Activated CD4-positive, alpha-beta T cell treated with anti-CD3 and anti-CD28 coated beads, Interleukin-2, amount 50 U/mL, for 24 hours (primary cell): ENCODE measurements at places on chromosomes 6 and 20.

DNA sequence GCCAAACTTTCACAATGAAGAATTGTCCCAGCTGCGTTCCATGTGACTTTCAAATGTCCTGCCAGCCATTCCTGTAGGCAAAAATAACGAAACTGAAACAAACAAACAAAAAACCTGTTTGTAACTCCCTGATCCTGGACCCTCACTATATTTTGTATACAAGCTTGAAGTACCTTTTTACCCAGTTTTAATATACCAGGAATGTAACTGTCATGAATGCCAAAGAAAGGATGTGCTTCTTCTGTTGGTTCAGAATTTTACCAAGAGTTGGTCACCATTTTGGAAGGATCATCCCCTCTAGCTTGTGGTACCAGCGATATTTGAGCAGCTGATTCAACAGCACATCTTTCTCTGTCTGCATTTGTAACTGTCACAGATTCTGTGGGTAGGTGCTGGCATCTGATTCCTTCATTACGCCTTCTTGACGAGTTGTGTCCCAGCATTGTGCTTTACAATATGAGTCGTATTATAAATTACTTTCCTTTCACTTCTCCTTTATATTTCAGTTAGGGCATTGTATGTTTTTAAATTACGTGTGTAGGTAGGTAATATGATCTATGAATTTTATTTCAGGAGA is 93.9 kb downstream of the DLGAP4 start:
- no peak for DNase-seq

GRCh38 chr6:130134582-130134981 is 88.2 kb downstream of the SAMD3 start:
- no peak for DNase-seq

DNA sequence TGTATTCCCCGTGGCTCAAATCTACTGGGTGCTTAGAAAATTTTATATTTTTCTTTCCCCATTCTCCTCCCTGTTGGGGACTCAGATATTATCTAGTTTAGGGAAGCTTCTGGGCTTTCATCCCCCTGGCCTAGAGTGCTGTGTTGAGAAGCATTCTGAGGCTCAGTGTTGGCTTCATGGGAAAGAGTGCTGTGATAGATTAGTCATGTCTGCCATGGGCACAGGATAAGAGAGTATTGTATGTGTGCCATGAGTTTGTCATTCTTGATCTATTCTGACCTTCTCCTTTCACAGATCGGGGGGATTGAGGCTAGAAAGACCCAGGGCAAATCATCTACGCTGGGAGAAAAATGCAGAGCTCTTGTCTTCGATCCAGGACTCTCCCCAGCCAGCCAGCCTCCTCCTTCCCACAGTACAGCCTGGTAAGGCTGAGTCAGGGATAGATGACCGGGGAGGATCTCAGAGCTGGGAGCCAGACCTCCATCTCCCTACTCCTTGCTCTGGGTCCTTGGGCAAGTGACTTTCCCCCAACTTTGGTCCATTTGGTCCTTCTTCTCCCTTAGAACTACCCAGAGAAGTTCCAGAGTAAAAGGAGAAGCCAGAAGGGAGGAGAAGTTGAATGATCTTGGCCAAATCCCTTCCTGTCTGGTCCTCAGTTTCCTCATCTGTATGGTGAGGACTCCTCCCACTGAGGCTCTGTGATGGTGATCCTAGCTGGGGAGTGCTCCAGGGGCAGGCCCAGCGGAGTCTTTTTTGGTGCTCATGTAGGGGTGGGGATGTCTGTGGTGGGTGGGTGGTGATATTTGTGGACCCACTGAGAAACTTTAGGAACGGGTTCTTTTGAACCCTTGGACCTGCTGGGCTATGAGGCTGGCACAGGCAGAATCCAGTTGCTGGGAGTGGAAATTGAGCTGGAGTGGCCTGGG is 5.0 kb downstream of the SRC start:
- DNase-seq, result no peak

DNA sequence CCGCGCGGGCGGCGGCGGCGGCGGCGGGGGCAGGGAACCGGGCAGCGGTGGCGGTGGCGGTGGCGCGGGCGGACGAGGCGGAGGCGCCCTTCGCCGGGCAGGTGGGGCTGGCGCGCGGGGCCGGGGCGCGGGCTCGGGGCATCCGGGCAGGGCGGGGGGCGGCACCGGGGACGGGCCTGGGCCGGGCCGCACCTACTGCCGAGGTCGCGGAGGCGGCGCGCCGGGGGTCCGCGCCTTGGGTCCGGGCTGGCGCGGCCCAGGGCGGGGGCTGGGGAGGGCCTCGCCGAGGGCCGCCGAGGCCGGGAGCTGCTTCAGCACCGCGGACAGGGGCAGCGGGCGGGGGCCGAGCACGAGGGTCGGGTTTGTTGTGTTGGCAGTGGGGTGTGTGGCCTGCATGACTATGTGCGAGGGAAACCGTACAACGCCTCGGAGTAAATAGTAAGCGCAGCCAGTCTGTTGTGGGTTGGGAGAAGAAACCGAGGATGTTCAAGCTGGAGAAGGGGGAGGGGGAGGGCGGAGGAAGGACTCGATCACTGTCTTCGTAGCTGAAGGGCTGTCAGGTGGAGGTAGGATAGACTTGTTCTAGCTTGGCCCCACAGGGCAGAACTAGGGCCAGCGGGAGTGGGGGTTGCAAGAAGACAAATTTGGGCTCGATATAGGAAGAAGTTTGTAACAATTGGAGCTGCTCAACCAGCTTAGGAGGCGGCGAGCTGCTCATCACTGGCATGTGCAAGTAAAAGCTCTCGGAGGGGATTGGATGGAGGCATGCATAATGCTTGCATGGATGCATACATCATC is 593 bp downstream of the MMP24 start:
- DNase-seq, result peak; percentile 18

- no peak for DNase-seq
Measured at GRCh38 chr6:44356487-44356886, 14.0 kb downstream of the SPATS1 start.

DNA sequence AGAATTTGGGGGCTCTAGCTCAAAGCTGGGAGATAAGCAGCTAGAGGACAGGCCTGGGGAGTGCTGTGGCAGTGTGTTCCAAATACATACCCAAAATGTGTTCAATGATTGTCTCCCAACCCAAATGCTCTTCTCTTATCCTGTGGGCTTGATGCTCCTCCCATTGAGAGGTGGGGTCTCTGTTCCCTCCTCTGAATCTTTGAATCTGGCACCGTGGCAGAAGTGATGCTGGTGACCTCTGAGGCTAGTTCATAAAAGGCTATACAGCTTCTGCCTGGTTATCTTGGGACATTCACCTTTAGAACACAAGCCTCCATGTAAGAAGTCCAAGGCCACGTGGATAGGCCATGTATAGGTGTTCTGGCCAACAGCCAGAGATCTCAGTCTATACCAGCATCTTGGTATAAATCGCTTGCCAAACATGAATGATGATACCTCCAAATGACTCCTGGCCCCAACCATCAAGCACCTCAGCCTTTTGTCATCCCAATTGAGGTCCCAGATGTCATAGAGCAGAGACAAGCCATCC is 15.9 kb upstream of the MYBL2 start:
- DNase-seq, result no peak

- DNase-seq, result no peak
Measured at GRCh38 chr6:43772681-43773049, 2.7 kb downstream of the VEGFA start.

DNA sequence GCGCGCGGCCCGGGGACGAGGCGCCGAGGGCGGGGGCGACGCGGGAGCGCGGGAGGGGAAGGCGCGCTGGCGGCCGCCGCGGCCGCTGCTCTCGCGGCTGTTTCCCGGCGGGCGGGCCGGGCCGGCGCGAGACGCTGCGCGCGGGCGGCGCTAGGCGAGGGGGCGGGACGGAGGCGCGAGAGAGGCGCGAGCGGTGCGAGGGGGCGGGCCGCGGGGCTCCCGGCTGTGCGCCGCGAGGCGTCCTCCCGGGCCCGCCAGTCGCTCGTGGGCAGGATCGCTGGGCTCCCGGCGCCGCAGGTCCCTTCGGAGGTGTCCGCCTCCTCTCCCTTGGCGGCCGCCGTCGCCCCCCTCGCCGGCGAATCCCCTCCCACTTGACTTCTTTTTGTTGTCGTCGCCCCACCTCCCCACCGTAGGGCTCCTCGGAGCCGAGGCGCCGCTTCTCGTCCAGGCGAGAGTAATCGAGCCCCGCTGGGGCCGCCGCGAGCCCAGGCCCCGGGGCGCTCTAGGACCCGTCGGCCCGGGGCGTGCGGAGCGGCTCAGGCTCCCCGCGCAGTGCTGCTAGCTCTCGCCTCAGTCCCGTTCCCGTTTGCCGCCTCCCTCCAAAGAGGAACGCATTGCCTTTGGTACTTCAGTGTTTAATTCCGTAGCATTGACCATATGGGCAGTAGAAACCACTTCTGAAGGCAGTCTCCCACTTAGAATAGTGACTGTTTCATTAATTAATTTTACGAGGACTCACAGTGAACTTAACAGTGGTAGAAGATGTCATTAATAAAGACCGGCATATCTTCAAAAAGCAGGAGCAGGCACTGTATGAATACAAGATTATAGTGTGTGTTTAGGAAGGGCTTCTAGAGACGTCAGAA is at the start of gene RANBP9:
TSS of gene RANBP9 (minus strand) at position 103 of the 866 bp plus-strand sequence. CDS start 330 bp downstream, outside the sequence.
- peak; percentile 77 for DNase-seq

GRCh38 chr6:135449246-135449645 is 48.3 kb downstream of the AHI1 start:
- no peak for DNase-seq
